ENCODE measurements at places on chromosomes 4 and X. TPM values are rescaled to one million over a fixed set of nuclear protein-coding genes. Genes with fewer than 3 reads are reported as not detected.

C1QTNF7 gene
- total RNA-seq: not detected

ZNF711 gene
- total RNA-seq: 18.5 TPM

DNA sequence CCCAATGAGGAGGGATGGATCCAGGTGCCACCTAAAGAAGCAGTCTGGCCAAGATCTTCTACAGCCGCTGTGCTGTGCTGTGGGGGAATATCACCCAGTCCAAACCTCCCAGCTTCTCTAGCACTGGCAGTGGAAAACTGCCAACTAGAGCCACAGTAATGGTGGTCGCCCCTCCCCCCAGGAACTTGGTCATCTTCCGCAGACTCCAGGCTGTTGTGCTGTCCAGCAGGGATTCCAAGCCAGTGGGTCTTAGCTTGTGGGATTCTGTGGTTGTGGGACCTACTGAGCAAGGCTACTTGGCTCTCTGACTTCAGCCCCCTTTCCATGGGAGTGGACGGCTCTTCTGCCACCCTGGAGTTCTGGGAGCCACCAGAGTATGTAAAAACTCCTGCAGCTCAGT is 18.2 kb downstream of the GPRASP1 start:
- H3K27me3 ChIP-seq: no peaks in the 10 kb centered on the region
- no peak overlapping the region for H3K4me3 ChIP-seq
- no peaks in the 10 kb centered on the region for H3K36me3 ChIP-seq
- H3K27ac ChIP-seq: no peak overlapping the region
- peak; percentile 0 for DNase-seq

GRCh38 chr4:173522160-173522950 is 7.7 kb downstream of the HAND2 start:
- peaks cover 100% of the 10 kb centered on the region for H3K27me3 ChIP-seq
- no peak overlapping the region for H3K27ac ChIP-seq
- peak; percentile 81 for DNase-seq
- H3K36me3 ChIP-seq: no peaks in the 10 kb centered on the region

DNA sequence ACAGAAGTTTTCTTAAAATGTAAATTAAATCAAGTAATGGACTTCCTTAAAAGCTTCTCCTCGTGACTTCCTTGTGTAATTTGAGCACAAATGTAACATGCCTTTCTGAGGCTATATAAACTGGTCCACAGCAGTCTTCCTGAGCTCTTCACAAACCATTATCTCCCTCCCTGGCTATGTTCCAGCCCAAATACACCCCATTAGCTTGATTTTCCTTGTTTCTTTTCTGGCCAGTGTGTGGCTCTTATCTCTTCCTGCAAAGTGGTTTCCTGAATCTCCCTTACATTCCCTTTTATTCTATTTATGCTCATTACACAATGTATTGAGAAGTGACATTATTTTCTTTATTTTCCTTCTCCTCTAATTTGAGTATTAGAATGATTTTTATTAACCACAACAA is 1085.3 kb upstream of the PCDH10 start:
- H3K4me1 ChIP-seq: no peaks in the 10 kb centered on the region
- no peak overlapping the region for H3K27ac ChIP-seq
- H3K4me3 ChIP-seq: no peak overlapping the region
- no peaks in the 10 kb centered on the region for H3K27me3 ChIP-seq
- peaks cover 4% of the 10 kb centered on the region for H3K36me3 ChIP-seq
